ENCODE measurements at places on chromosomes 1 and 21.

DNA sequence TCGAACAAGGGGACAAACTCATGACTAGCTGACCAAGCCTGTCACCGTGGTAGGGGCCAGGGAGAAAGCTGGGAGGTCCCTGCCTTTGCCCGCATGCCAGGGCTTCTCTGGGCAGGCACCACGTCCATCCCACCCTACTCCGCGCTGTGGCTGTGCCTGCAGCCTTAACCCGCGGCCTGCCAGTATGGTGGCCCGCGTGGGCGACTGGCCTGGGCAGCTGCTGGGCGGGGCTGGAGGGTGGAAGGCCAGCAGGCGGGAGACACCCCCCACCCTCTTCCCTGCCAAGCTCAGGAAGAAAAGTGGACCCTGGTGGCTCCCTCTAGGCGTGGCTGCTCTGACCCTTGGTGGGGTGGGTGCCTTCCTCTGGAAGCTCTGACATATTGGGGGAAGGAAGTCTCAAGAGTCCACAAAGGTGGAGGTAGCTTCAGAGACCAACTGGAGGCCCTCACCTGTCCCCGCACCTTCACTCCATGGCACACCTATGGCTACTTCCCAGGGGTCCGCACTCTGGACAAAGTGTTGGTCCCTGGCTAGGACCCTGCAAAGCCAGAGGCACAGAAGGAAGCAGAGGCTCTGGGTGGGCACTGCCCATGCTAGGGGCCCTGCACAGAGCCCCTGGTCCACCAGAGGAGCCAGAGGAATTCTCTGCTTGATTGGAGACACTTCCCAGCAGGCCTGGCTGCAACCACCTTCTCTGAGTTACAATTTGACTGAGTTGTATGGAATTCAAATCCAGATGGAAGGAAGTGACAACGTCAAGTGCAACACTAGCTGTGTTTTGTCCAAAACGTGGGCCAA, 3.3 kb upstream of the SKI start:
- no peak for DNase-seq

- no peak for DNase-seq
These were observed 15.9 kb downstream of the DUSP10 start for GRCh38 chr1:221725735-221726672.

- no peak for DNase-seq
These were observed 295.1 kb upstream of the POU3F1 start for GRCh38 chr1:38341694-38342093.

GRCh38 chr21:29072873-29073221, 601 bp downstream of the CCT8 start:
- peak; percentile 70 for DNase-seq

- peak; percentile 3 for DNase-seq
These were observed 76.7 kb downstream of the OSBPL9 start for GRCh38 chr1:51693419-51694155.

DNA sequence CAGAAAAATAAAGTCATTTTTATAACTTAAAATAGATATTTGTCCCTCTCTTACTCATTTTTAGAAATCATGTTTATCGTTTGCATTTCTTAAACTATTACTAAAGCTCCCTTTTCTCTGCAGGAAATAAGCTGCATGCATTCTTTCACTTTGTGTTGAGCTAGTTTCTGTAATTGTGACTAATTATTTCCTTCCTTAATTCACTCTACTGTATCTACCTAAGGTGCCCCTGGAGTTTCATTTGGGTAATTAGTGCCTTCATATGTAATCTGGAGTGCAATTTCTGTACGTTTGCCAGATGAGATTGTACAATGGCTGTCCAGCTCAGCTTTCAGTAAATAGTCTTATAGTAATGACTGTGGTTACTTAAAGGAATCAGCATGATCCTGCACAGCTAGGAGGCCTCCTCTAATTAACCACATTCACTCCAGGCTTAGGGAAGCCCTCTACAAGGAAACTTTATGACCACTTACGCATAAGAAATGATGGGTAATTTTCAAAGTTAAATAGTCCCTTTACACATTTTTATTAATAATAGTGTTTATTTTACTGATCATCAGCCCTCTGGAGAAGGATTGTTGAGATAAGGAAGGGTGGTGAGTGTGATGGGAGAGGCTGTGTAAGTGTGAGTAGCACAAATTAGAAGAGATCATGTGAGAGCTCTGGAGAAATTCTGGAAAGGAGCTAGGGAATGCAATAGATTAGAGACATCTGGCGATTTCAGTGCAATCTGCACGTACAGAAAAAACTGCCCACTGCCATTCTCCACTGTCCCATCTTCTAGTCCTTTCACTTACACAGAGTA, 86.8 kb downstream of the LRRC8C start:
- DNase-seq = peak; percentile 94

GRCh38 chr21:29267666-29268065, 31.1 kb upstream of the BACH1 start:
- DNase-seq = peak; percentile 43

GRCh38 chr1:226447932-226448665, 40.2 kb upstream of the PARP1 start:
- no peak for DNase-seq

GRCh38 chr1:234103198-234103597, 198.7 kb downstream of the SLC35F3 start:
- no peak for DNase-seq

GRCh38 chr1:171226747-171227370, 21.4 kb upstream of the FMO1 start:
- DNase-seq = peak; percentile 80

GRCh38 chr21:43805275-43805800, 16.0 kb downstream of the RRP1 start:
- DNase-seq = no peak

GRCh38 chr1:43522776-43523480, 7.8 kb upstream of the PTPRF start:
- peak; percentile 17 for DNase-seq

GRCh38 chr1:117672756-117673155, 66.9 kb downstream of the TENT5C start:
- no peak for DNase-seq

- DNase-seq = peak; percentile 61
These were observed 1753.4 kb downstream of the MRPL39 start for GRCh38 chr21:23853796-23854379.

GRCh38 chr1:57300186-57300585, 123.7 kb downstream of the DAB1 start:
- DNase-seq = no peak

- no peak for DNase-seq
These were observed 227.2 kb downstream of the DPYD start for GRCh38 chr1:97693601-97694000.

DNA sequence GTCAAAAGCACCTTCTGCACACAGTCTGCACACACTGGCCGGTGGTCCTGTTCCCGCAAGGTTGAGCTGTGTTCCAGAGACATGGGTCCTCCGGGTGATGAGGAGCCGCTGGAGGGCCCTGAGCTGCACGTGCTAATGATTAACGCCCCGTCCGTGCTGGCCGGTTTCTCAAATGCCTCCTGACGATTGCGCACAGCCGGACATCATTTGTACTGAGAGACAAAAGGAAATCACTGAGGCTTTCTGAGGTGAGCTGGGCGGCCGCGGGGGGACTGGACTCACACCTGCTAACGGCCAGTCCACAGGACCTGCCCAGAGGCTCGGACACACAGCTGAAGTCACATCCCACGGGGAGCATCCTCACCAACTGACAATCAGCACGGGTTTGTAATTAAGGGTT, 29.2 kb downstream of the POFUT2 start:
- peak; percentile 79 for DNase-seq

- DNase-seq = no peak
These were observed 2.0 kb downstream of the TFF2 start for GRCh38 chr21:42348762-42349161.

DNA sequence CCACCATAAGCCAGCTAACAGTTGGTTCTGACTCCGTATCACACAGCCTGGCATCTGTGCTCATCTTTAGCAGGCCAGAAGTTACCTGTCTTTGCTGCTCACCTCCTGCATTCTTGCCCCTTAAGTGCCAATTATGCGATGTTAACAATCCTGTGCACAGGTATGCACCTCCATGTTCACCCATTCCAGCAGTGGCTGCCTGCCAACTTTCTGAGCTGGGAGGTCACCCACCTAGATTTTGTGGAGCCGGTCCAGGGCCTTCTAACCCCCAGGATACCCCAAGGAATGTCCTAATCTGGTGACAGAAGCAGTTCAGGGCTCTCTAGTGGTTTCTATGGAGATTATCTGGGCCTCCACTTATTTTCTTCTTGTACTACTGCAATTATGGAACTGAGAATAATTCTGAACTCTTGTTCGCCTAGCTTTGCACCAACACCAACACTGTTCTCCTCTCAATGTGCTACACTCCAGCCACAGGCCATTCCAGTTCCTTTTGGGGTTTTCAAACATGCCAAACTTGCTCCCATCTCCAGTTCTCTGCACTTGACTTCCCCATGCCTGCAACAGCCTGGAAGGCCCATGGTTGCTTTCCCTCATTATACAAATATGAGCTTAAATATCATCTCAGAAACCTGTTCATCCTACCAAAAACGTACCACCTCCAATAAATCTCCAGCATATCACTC, 9.0 kb downstream of the BCAR3 start:
- no peak for DNase-seq

- no peak for DNase-seq
These were observed 5.0 kb downstream of the RAP1GAP start for GRCh38 chr1:21663951-21664805.

DNA sequence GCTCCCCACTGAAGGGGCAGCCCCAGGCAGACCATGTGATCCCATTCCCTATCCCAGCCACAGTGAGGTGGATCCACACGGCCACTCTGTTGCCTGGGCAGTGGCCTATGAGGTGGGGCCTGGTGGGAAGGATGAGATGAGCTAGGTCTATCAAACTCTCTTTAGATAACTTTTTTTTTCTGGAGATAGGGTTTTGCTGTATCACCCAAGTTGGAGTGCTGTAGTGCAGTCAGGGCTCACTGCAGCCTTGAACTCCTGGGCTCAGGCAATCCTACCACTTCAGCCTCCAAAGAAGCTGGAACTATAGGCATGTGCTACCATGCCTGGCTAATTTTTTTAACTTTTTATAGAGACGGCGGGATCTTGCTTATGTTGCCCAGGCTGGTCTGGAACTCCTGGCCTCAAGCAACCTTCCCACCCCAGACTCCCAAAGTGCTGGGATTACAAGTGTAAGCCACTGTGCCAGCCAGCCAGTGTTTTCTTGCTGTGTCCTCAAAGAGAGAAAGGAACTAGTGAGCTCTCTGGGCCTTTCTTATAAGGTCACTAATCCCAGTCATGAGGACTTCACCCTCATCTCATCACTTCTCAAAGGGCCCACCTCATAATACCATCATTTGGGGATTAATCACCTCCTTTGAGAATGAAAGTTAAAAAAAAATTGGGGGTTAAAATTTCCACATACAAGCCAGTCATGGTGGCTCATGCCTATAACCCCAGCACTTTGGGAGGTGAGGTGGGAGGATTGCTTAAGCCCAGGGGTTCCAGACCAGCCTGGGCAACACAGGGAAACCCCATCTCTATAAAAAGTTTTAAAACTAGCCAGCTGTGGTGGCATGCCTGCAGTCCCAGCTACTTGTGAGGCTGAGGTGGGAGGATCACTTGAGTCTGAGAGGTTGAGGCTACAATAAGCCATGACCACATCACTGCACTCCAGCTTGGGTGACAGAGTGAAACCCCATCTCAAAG, 36.6 kb downstream of the H3-3A start:
- no peak for DNase-seq

- no peak for DNase-seq
These were observed 8.1 kb downstream of the RHOU start for GRCh38 chr1:228743405-228743804.

DNA sequence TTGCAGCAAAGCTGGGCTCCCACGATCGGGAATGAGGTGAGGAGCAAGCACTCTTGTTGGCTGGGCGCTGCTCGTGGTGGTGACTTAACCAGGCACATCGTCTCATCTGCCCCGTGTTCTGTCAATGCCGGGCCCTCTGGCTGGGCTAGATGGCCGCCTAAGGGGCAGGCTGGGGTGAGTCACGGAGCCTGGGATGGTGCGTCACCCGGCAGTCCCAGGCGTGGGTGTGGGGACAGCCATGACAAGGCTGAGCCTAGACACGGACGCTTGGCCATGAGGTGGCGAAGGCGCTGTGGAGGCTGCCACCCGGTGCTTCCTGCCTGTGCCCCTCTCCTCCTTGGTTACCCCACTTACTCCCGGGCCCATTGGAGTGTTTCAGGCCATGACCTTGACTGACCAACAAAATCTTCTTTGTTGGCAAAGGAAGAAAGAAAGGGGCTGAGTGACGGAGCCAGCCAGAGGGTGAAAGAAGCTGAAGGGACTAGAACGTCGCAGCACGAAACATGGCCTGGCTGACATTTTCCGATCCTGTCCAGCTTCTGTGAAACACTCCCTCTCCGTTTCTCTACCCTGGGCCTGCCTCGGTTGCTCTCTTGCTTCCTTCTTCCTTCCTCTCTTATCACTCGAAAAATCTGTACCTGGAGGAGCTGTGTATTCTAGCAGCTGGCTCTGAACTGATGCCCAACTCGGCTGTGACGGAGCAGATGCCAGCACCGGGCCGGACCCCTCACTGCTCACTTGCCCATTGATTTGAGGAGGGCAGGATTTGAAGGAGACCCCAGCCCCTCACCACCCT, 596 bp downstream of the CD247 start:
- no peak for DNase-seq

- peak; percentile 50 for DNase-seq
These were observed 30.3 kb upstream of the TIAM1 start for GRCh38 chr21:31374395-31374794.

DNA sequence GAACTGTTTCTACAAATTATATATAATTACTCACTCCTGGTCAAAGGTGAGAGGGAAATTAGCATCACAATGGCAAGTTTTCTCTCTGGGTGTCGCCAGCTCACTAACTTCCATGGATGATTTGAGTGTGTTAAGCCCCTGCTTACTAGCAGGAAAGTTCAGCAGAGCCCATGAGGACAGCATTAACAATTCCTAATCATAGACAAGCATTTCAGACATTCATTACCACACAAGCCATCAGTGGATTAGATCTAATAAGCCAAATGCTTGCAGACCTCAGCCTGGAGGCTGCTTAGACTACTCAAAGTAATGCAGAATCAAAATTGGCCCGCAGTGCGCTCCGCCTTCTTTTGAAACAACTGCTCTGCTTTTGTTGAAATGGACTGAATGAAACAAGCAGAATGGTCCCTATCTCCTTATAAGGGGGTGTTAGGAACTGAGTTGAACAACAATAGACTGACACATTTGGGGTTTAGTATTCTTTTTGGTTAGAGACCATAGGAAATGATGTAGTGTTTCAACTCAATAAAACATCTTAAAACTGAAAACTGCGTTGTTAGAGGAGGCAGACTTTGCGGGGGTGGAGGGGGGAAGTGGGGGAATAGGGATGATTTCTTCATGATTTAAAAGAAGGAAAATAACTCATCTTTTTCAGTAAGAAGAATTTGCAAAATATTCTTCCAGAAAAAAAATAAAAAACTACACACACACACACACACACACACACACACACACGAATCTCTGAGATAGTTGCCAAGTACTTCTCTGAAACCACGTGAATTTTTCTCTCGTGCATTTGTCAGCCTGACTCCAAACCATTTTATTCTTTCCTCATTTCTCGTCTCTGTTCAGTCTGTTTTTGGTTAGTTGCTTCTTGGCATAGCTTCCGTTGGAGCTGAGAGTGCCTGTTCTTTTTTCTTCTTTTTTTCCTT, 54.6 kb downstream of the GORAB start:
- DNase-seq = peak; percentile 72

DNA sequence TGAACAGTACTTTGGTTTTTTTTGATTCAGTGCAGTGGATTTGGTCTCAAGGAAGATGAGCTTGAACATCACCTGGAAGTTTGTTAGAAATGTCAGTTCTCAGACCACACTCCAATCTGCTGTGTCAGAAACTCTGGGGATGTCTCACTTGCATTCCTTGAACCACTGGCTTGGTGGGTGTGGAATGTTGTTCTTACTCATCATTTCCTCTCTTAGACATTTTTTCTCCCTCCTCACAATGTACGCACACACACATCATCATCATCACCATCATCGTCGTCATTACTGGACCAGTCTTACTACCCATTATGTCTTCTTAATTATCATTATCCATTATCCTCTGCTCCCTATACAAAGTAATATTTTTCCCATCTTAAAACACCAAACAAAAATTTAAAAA, 91.9 kb upstream of the KCNK2 start:
- DNase-seq = no peak

All from NCI-H69 (cell line).